NCI-H82 (cell line): ENCODE measurements at places on chromosomes 6 and 20.

- peak; percentile 30 for DNase-seq
These were observed 146.6 kb upstream of the AKIRIN2 start for GRCh38 chr6:87848616-87849015.

DNA sequence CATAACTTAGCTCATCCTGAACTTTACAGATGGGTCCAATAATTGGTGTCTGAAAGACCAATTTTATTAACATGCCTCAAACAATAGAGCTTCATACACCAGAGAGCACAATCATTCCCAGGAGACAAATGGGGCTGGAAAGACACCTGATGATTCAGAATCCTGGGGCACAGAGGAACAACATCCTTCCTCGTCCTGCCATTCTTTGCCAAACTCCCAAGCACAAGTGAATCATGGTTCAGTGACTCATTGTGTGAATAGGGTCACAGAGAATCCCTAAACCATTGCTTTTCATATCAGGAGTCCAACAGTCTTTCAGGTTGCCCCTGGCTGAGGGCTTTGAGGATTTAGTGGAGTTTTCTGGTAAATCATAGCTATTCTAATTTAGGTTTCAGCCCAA is 266.4 kb upstream of the BMP2 start:
- DNase-seq: no peak

DNA sequence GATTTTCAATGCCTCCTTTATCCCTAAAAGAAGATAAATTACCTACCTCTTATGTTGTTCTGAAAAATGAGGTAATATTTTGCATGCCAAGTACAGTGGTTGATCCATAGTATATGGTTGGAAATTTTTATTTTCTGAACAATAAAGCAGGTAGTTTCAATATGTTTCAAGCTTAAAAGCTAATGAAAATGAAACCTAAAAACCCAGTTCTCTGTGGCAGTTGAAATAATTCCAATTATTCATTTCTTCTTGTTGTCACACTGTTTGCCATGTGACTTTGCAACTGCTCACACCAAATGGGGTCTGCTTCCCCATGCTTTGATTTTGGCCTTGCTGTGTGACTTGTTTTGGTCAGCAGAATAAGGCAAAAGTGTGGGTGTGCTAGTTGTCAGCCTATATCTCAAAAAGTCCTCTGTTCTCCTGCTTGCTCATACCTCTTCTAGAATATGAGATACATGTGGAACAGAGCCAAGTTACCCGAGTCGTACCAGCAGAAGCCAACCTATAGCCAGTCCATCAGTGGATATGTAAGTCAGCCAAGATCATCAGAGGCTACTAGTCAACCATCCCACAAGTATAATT is 197.2 kb upstream of the THEMIS start:
- no peak for DNase-seq

- no peak for DNase-seq
These were observed 2.3 kb downstream of the PEDS1 start for GRCh38 chr20:50151034-50151743.

DNA sequence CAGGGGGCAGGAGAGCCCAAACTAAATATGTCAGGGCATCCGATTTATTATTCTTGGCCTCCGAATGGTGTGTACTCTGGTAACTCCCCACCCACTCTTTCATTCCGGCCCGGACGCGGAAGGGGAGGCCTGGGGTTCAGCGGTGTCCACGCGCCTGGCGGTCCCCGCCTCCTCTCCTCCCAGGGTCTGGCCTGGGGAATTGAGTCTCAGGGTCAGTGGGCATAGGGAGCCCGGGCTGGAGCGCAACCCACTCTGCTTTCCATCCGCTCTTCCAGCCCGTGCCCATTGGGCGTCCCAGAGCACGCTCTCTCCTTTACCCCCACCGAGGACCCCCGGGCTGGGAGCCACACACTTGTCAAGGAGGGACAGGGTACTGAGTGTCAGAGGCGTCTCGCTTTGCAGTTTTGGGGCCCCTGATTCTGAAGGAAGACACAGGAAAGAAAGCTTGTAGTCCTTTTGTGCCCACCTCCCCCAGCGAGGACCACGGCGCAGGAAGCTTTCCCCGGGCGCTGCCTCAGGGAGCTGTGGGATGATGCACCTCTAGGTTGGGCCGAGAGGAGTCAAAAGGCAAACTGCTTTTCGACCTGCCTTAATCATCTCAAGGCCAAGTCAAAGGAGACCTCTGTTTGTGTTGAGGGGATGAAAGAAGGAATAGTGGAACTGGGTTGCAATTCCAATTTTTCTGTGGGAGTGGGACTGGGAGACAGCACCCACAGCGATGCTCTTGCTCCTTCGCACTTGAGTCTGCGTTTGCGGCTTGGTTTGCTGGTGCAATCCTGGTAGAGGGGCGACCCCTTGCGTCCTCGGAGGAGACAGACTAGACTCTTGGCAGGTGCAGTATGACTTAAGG is 2.5 kb downstream of the RSPO3 start:
- DNase-seq: peak; percentile 88

DNA sequence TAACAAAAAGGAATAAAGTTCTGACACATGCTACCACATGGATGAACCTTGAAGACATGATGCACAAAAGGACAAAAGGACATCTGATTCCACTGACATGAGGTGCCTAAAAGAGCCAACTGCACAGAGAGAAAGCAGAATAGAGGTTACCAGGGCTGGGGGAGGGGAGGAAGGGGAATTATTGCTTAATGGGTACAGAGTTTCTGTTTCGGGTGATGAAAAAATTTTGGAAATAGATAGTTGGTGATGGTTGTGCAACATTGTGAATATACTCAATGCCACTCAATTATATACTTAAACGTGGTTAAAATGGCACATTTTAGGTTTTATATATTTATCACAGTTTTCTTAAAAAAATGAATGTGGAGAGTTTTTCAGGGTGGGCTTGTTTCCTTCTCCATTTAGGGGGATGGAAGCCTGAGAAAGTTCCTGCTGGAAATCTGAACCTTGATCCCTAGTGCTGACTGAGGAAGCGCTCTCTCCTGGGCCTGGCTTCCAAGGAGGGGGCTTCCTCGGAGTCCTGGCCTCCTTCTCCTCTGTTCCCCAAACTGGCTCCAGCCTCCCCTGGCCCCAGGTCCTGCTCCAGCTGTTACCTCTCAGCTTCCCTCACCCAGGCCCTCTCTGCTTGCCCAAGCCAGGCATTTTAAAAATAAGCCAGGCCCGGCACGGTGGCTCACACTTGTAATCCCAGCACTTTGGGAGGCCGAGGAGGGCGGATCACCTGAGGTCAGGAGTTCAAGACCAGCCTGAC is 79.2 kb downstream of the NOL4L start:
- DNase-seq: no peak

GRCh38 chr20:50842821-50843220 is 48.0 kb downstream of the BCAS4 start:
- DNase-seq: no peak

GRCh38 chr6:73667798-73668197 is 14.0 kb upstream of the SLC17A5 start:
- no peak for DNase-seq

DNA sequence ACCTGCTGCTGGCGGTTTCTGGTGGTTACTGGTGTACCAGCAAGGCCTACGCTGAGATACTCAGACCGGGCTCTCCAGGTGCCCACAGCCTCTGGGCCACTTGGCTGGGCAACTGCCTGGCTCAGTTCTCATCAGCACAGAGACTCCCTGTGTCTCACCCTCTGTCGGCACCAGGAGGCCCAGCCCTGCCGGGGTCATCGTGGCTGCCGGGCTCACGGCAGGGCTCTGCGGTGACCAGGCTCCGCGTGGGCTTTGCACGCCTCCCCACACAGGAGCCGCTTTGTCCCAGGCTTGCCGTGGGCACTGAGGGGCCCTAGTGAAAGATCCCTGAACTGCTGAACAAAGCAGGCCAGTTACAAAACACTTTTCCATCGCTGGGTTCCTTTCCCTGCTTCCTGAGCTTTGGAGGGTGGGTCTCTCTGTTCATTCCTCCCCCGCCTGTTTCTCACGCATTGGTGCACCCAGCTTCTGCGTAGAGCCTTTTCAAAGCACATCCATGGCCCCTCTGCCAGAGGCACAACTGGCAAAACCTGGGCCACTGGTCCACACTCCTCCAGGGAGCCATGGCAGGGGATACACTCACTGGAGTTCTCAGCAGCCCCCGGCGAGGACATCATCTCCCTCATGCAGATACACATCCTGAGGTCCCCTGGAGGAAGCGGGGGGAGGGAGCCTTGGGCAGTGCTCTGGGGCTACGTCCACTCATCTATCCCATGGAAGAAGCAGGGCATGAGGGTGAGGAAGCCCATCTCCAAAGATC is 117.0 kb downstream of the NFATC2 start:
- no peak for DNase-seq

DNA sequence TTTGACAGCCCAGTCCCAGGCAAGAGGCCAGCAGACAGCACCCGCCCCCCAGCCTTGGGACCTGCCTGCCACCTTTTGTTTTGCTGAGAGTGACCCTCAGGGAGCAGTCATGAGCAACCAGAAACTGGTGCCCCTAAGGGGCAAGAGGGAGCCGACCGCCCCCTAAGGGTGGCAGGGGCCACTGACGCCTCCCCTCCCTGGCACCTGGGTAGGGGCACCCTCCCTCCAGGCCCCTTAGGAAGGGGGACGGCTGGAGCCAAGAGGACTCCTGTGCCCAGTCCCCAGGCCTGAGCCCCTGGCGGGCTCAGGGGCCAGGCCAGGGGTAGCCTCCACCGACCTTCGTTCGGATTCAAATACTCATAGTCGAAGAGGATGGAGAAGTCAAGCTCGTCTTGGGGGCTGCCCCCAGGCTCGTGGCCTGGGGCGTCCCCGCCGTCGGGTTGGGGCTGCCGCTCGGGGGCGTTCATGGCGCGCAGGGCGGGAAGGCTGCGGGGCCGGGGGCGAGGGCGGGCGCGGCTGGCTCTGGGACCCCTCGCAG is 417 bp downstream of the NFATC2 start:
- DNase-seq: no peak
